ENCODE measurements at places on chromosomes 11 and 22. TPM values are rescaled to one million over a fixed set of nuclear protein-coding genes. Genes with fewer than 3 reads are reported as not detected.

CYP2D6 gene
- 1.6 TPM for total RNA-seq

PIH1D2 gene
- total RNA-seq, result 2.8 TPM

CDK2AP2 gene
- total RNA-seq, result 38.7 TPM

MRGPRX4 gene
- not detected for total RNA-seq

APOL4 gene
- 0.86 TPM for total RNA-seq

NXF1 gene
- total RNA-seq, result 50.9 TPM

Data from dorsolateral prefrontal cortex (tissue), 122 donors.